ENCODE measurements at places on chromosomes 13 and 19.

- DNase-seq: no peak
These were observed 23.3 kb downstream of the MIPEP start for GRCh38 chr13:23865906-23866305.

- DNase-seq: no peak
These were observed 400.5 kb upstream of the SLC10A2 start for GRCh38 chr13:103466761-103467160.

DNA sequence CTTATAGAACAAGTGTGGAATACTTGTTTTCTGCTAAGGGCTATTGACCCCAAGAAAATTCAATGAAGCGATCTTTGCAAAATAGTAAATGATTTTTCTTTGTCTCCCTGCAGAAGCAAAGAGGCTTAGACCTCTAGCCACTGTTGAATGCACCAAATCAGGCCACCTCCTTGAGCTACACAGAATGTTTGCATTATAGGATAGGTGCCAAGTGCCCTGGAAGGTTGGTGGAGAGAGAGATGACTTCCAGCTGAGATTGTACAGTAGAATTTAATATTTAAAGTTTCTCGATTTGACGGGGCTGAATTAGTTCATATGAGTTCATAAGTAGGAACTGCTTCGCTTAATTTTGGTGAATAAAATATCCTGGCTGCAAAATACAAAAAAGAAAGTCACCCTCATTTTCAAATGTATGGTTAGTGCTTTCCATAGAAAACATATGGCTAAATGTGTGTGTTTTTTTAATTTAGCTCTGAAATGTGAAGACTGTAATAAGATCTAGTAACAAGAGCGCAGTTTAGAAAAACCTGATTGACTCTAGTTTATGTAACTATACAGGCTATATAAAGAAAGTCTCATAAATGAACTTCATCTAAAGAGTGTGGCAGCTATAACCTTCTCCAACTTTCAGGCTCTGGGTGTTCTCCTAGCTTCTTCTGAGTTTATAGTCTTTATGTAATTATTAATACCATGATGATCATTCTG lies 41.6 kb downstream of the LRCH1 start:
- no peak for DNase-seq

DNA sequence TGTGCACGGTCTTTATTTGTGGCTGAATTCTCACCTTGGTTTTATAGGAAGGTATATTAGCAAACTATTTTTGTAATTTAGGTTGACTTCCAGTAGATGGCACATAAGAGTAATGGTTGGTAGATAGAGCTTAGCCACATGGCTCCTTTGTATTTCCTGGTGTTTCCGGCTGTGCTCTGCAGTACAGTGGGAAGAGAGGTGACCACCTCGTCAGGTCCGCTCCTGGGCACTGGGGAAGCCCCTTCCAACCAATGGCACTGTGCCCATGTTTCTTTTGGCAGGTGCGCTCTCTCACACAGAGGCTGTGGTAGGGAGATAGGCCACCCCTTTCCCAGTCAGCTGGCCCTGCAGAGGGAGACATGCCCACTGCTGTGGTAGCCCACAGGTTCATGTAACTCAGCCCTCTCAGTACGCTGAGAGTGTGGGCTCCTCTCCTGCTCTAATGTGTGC lies 74.3 kb upstream of the ATP12A start:
- DNase-seq: no peak

GRCh38 chr19:35027851-35028599 lies 2.2 kb upstream of the SCN1B start:
- DNase-seq: no peak

DNA sequence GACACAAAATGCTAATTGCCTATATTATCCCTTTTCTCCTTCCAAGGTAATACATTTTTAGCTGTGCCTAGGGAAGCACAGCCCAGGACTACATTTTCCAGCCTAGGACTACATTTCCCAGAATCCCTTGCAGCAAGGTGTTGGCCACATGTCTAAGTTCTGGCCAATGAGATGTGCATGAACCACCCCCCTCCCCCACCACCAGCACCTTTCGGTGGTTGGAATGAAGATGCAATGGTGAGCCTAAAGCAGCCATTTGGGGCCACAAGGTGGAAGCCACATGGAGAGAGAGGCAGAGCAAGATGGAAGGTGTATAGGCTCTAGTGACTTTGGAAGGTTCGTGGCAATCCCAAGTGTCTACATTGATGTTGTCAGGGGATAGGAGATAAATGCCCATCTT lies 16.2 kb downstream of the UNC13A start:
- no peak for DNase-seq

Data from hypothalamus (tissue), 51 donors.